Activated CD8-positive, alpha-beta memory T cell treated with anti-CD3 and anti-CD28 coated beads, Interleukin-2, amount 10 ng/mL, durations not matched to agents 7 days and 5 days (primary cell): ENCODE measurements at places on chromosomes 5 and 9. TPM values are rescaled to one million over a fixed set of nuclear protein-coding genes. Genes with fewer than 3 reads are reported as not detected.

Gene GTF2H2C
- 33.5 TPM for total RNA-seq

Gene PLAC8L1
- total RNA-seq = 0.50 TPM

DNA sequence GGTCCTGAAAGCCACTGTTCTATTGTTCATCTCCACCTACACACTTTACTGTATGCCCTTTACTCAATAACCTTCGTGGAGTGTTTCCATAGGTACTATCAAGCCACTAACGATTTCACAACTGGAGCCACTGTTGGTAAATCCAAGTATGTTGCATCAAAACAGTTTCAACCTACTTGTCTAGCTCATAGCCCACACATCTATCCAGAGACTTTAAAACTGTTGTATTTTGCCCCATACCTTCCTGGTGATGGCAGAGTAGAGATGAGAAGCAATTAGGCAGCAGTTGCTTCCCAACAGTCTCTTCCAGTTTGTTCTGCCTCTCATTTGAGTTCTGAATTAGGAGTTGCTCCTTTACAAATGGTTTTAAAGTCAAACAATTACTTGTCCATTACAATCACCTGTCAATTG is 607 bp downstream of the FAXDC2 start:
- DNase-seq = no peak

GRCh38 chr9:127761061-127761460 is 17.4 kb downstream of the SH2D3C start:
- DNase-seq = no peak

DNA sequence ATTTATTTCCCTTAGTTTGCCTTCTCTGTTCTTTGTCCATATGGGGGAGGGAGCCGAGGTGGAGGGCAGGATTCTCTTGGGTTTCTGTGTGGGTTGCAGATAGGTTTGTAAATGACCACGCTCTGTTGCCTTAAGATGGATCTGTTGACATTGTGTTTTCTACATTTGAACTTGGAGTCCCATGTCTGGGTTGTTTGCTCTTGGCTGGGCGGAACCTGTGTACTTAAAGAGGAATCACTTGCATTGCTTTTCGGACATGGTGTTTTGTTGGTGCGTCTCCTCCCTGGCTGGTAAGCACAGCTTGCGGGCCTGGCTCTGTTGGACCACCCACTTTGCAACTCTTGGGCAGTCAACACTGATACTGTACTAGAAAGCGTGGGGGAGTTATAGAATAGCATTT is 45.9 kb downstream of the EHMT1 start:
- no peak for DNase-seq

Gene DBH
- total RNA-seq = not detected

- DNase-seq = peak; percentile 62
Measured at GRCh38 chr5:134543820-134544614, 18.5 kb downstream of the JADE2 start.

Gene DAB2
- total RNA-seq = not detected
